ENCODE measurements at places on chromosomes 6 and 20.

- DNase-seq, result no peak
Observed at GRCh38 chr6:36691612-36692011, 6.0 kb upstream of the RAB44 start.

DNA sequence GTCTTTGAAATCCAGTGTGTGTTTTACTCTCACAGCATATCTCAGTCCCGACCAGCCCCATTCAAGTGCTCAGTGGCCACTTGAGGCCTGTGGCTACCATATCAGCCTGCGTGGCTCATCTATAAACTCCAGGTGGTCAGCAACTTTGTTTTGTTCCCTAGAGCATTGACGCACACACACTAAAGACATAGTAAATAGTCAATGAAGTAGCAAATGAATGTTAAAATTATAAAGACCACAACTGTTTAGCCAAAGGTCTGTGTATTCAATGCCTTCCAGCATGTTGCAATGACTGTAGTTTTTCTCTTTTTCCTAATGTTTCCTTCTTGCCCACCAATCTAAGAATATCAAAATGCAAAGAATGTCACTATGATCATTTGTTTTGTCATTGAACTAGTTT, 238.2 kb upstream of the ZNF217 start:
- no peak for DNase-seq

DNA sequence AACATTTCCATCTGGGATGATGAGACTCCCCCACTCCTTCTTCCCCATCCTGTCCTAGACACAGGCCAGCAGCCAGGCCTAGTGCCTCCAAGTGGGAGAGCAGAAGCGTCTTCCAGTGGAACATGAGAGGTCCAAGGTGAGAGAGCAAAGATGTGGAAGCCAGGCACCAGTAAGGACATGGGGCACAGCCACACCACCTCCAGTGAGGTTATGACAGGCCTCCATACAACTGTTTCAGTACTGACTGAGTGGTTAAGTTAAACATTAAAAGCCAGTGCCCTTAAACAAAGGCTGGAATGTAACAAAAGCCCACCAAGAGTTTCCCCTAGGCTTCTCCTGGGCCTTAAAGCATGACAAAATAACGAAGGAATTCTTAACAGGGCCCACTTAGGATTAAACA, 5.3 kb downstream of the ZBTB24 start:
- no peak for DNase-seq

DNA sequence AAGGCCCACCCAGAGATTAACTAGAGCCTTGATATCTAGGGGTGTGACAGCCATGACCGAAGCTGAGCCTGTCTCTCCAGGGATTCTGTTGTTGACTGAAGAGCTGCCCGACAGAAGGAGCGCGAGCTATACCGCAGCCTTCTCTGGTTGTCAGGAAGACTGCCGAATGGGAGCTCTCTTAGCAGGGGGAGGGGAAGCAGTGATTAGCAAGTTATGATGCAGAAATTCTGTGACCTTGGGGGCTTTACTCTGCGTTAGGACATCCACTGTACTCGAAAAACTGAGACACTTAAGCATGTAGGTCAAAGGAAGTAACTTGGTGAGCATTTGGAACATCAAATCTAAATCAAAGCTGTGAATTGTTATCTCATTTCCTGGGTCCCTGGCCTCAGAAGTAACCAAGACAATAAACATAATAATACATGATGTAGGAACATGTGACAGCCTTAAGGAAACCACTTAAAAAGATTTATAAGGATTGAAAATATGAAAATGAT, 84.7 kb downstream of the MAP3K4 start:
- DNase-seq, result no peak

Measured in H1 (cell line).